ENCODE measurements at places on chromosomes 1 and 21.
A peak's percentile ranks its signal among the peaks of the same experiment; 100 is the strongest.

DNA sequence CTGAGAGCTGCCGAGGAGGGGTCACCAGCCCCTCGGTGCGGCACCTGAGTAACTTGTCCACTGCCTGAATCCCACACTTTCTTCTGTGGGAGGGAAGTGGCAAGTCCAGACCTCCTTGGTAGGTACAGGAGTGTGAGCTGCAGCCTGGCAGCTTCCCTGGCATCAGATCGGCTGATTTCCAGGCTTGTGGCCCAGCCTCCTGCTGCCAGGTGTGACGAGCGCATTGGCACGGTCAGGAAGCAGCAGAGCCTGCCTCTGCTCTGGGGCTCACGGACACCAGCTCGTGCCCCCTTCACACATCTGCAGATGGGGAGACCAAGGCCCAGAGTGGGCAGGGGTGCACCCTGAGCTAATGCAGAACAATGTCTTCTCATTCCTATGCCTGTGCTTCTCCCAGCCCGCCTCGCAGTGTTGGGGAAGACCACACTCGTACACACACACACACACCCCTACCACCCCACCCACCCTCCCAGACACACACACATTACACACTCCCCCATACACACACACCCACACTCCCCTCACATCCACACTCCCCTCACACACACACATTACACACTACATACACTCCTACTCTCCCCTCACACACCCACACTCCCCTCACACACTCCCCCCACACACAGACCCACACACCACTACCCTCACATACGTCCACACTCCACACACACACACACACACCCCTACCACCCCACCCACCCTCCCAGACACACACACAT, 33.1 kb upstream of the SELENON start:
- DNase-seq = no peak

- DNase-seq = no peak
These were observed 2.5 kb downstream of the PRKACB start for GRCh38 chr1:84146411-84147032.

DNA sequence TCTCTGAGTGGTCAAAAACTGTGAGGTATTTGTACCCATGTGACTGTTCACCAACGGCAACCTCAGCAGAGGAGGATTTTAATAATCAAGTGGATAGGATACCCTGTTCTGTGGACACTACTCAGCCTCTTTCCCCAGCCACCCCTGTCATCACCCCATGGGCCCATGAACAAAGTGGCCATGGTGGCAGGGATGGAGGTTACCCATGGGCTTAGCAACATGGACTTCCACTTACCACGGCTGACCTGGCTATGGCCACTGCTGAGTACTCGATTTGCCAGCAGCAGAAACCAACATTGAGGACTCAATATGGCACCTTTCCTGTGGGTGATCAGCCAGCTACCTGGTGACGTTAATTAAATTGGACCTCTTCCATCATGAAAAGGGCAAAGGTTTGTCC, 1782.7 kb downstream of the PLA2G4A start:
- no peak for DNase-seq

DNA sequence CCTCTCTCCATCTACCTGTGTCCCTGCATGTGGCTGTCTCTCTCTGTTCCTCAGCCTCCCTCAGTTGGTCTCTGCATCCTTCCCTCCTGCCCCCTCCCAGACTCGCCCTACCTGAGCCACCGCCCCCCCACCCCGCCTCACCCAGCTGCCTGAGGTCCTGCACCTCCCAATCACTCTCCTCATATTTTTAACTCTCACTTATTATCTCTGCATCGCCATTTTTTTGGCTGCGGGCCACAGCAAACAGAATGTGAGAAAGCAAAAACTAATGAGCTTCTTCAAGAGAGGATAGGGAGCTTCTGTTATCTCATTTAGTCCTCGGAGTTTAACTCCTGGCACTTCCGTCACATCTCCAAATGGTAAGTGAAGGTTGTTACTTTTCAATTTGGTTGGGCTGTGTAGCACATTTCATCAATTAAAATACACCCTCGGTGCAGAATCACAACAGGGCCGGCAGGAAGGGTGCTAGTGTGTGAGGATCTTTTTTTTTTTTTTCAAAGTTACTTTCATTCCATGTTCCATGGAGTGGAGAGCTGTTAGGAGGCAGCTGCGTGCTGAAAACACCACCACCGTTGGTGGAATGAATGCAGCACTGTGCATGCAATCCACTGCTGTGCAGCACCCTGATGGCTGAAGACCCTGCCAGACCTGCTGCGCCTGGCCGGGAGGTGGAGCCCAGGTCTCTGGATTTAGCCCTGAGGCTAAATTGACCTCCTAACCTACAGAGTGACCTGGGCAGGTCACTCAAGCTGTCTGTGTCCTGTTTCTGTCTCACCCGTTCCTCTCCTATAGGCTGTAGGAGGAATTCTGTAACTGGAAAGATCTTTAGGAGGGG, 157.2 kb upstream of the NFIA start:
- DNase-seq = no peak

DNA sequence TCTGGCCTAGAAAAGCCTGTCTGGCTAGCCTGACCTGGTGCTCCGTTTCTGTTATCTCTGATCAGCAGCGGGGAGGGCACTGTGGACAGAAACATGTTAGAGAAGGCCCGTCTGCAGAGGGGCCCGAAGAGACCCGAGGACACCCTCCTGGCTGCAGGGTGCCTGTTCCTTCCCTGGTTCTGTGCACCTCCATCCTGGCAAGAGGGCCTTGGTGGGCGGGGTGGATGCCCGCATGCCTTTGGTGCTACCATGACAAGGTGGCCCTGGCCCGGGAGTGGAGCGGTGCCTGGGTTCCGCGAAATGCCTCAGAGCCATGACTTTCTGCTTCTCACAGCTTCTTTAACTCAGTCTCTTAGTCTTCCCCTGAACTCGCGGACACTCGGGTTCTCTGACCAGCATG, 233.6 kb downstream of the CAMTA1 start:
- DNase-seq = no peak

DNA sequence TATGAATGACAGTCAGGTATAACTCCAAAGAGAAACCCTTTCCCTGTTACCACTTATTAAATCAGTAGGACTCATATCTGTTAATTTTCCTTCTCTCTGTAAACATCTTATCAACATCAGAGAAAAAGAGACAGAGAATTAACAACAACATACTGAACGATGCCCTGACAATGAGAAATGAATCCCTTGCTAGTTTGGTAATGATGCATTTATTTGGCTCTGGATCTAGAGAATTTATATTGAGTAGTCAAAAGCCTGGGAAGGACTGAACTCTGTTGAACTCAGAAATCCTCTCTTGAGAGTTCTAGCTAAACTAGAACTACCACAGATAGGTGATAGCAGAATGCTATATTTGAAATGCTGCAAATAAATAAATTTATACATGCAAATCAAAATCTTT, 325.6 kb downstream of the DISC1 start:
- DNase-seq = no peak

DNA sequence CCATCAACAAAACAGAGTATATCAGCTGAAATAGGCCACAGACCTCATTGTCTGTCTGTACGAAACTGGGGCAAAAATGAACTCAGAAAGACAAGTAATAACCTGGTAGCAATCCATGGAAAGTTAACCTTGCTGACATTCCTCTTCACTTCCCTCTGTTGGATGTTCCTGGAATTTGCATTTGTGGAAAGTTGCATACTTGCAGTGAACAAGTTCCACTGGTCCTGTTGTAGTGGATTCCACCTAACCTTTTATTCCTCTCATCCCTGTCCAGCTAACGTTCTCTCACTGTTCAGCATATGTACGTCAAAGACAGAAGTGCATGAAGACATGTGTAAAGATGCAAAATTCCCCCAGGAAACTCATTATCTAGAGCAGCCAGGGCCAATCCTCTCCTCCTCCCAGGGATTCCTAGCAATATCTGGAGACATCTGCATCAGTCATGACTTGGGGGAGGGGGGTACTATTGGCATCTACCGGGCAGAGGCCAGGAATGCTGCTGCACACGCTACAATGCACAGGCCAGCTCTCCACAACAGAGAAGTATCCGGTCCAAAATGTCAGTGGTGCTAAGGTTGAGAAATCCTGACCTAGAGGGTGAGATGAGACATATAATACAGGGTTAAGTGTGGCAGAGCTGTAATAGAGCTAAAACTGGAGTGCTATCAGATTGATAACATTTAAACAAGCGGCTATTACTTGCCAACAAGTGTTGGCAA, 8.2 kb downstream of the LPAR3 start:
- no peak for DNase-seq

GRCh38 chr1:221908573-221908972, 166.7 kb upstream of the DUSP10 start:
- no peak for DNase-seq

DNA sequence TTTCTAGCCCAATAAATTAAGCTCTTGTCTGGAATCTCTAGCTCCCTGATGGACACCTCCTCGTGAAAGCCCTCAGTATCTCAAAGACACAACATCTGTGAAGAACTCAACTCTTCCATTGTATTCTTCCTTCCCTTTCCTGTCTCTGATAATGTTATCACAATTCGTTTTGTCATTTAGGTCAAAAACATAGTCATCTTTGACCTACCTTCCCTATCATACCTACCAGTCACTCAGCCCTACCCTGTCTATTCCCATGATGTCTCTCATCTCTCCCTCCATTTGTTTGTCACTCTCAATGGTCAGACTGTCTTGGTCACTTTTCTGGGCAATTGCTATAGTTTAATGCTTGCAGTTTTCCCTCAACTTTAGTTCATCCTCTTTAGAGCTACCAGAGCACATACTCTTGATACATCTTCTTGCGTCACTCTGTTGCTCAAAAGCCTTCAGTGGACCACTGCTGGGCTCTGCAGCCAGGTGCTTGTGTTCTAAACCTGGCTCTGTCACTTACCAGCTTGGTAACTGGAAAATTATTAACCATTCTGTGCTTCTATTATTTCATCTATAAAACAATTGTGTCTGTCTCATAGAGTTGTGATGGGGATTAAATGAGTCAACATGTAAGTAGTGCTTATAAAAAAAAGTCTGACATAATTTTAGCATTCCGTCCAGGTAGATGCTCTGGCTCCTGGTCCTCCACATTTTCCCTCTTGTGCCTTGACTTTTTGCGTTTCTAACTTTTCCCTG, 39.6 kb downstream of the DDR2 start:
- no peak for DNase-seq

- no peak for DNase-seq
These were observed 323.5 kb upstream of the LRRC7 start for GRCh38 chr1:69244211-69244610.

- peak; percentile 40 for DNase-seq
These were observed 42.1 kb upstream of the ZNF496 start for GRCh38 chr1:247373721-247374141.

DNA sequence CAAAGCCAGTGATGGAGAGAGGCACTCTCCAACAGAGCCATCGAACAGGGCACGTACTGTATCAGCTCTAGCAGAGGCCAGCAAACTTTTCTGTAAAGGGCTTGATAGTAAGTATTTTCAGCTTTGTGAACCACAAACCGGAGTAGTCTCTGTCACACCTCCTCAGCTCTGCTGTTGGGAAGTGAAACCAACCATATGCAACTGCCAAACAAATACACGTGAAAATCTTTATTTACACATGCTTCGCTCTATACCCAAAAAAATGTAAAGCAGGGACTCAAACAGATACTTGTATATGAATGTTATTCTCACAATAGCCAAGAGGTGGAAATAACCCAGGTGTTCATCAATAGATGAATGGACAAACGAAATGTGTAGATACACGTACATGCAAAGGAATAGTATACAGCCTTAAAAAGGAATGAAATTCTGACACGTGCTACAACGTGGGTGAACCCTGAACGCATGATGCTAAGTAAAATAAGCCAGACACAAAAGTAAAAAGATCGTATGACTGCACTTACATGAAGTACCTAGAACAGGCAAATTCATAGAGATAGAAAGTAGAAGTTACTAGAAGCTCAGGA, 39.0 kb downstream of the SETD4 start:
- DNase-seq = no peak

- DNase-seq = no peak
These were observed 81.1 kb upstream of the CNTN2 start for GRCh38 chr1:204961765-204962419.

DNA sequence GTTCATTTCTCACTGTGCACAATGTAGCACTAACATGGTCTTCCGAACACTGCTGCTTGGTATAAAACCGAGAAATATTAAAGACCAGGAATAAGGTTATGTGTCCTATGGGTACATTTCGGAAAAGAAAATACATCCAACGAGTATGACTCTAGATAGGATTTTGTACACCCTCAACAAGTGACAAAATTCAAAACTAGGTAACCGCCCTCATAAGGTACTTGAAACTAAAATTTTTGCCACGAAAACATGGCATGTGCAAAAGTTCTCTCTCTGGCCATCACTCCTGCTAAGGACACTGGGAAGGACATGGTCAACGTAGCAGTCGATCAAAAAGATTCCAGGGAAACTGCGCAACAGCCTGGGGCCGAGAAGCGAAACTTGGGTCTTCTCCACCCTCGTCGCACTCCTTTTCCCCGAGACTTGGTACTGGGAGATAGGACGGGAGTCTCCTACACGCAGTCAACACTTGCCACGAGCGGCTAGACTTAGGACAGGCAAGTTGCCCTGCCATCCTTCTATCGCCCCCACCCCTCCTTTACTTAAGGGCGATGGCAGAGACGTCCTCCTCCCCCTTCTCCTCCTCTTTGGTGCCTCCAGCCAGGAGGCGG, 338 bp upstream of the TOR1AIP1 start:
- DNase-seq = no peak

DNA sequence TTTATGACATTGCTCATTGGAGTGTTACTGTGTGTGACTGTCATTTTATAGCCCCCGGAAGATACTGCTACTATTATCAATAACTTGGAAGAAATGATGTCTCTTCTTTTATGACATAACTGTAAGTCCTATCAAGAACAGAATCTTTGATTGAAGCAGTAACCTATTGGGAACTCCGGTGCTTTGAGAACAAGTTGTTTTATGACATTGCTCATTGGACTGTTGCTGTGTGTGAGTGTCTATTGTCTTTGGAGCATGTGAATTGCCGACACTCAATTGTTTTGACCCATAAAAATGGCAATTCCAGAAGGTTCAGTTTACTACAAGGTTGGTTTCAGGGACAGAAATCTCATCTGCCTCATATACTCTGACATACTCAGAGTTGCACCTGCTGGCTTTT, 8.0 kb downstream of the KCNK1 start:
- no peak for DNase-seq

- DNase-seq = no peak
These were observed 161.8 kb downstream of the DSCAM start for GRCh38 chr21:40685141-40685540.

GRCh38 chr21:43959231-43960116, 52.6 kb upstream of the TRAPPC10 start:
- DNase-seq = no peak

GRCh38 chr21:46474382-46474781, 15.7 kb downstream of the DIP2A start:
- no peak for DNase-seq
